ENCODE measurements at places on chromosomes 5 and 9.
A peak's percentile ranks its signal among the peaks of the same experiment; 100 is the strongest.

DNA sequence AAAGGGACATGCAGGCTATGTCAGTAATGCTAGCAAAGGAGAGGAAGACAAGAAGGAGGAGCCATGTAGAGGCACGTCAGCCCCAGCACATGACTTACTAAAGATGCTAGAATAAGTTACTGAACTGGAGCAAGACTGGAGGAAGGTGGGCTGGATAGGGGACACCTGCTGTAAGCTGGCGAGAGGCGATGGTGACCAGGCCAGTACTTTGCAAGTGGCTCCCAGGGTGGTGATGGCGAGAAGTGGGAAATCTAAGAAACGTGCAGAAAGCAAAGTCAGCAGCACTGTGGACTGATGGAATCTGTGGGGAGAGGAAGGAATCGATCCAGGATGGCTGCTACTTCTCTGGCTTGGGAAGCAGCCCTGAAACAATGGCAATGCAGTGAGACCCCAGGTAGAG, 617.1 kb upstream of the ADAMTS16 start:
- no peak for DNase-seq

GRCh38 chr5:79346420-79346824, 110.5 kb downstream of the JMY start:
- DNase-seq = no peak

DNA sequence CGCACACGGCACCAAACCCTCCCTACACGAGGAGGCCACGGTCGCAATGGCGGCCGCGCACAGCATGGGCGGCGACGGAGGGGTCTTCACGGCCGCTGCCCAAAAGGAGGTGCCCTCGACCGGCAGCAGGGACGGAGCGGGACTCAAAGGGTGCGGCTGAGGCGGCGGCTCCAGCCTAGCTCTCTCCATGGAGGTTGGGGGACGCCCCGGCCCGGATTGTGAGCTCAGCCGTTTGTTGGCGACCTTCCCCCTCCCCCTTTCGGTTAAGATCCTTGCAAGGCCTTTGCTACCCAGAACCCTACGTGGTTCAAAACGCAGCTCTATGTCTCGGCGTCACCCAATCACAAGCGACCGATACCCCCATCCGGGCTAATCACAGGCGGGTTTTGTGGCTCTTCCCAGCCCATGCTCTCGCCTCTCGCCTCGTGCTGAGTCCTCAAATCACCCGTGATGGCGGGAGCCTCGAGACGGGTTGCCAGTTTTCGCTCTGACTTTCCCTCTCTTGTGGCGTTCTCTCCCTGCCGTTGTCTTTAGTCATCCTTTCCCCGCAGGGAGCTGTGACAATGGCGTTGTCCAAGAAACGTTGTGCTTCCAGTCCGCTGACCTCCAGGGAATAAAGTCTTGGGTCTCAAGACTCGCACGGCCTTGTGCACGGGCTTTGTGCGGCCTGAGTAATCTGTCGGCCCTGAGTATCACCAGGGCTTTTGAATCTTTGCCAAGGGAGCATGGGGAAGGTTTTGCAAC, 19.5 kb downstream of the C5orf52 start:
- no peak for DNase-seq

- no peak for DNase-seq
Measured at GRCh38 chr5:38228914-38229313, 29.4 kb upstream of the EGFLAM start.

DNA sequence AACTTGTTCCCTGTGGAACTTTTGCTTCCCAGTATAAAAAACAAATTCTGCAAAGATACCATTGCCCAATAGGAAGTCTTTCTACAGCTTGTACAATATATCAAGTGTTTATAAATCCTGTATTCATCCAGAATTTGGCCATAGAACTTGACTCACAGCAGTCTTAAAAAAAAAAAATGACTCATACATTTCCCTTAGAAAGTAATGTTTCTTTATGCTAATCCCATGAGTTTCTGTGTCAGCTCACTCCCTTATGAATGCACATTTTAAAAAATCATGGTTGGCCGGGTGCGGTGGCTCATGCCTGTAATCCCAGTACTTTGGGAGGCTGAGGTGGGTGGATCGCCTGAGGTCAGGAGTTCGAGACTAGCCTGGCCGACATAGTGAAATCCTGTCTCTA, 89.3 kb upstream of the DMRT1 start:
- no peak for DNase-seq

DNA sequence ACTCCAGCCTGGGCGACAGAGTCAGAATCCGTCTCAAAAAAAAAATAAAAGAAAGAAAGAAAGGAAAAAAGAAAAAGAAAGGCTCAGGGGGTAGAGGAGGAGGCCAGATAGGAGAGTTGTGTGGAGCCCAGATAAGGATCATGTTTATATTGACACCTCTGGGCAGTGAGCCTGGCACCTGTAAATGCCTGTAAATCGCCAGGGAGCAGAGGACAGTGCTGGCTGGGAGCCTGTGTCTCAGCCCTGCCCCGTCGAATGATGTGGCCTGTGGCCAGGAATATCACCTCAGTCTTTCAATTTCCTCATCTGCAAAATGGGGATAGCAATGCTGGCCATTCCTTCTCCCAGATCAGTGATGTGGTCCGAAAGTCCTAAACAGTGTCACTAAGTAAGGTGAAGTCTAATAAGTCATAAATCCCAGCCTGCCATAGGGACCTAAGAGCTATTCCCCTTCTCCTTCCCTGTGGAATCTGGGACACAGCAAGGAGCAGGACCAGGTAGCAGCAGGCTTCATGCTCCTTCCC, 10.3 kb upstream of the ABO start:
- no peak for DNase-seq

GRCh38 chr9:108953983-108954574, 19.9 kb downstream of the ABITRAM start:
- peak; percentile 76 for DNase-seq

- no peak for DNase-seq
Measured at GRCh38 chr5:167478188-167478587, 813.3 kb upstream of the WWC1 start.

- DNase-seq = no peak
Measured at GRCh38 chr9:34647651-34648050, 1.2 kb downstream of the GALT start.

DNA sequence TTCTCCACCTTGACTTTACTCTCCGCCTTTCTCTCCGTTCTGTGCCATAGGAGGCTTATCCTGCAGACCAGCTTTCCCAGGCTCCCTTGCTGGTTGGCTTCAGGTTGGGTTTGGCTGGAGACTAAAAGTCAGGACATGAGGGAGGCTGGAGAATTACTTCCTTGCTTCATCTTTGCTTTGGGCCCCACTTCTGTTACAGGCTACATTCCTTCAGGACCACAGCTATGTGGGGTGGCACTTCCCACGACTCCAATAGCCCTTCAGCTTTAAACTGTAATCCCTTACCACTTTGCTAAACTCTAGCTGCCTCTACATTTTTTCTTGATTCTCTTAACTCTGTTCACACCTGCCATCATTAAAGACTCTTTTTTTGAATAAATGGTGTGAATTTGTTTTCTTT, 186.7 kb upstream of the NR4A3 start:
- DNase-seq = no peak

DNA sequence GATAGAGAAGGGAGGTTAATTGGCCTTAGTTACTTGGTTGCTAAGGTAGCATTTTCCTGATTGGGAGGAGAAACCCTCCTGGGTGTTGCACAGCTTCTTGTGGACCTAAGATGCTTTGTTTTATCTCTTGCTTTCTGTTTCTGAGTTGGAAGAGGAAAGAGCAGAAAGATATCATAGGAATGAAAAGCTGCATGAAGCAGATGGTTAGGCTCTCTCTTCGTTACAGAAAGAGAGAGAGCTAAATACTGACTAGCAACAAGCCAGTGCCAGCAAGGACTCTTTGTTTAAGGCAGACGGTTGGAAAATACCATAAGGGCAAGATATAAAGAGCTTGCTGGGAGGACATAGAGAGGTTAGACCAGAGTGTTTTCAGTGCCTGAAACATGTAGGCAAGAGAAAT, 103.1 kb downstream of the ATG10 start:
- peak; percentile 22 for DNase-seq

DNA sequence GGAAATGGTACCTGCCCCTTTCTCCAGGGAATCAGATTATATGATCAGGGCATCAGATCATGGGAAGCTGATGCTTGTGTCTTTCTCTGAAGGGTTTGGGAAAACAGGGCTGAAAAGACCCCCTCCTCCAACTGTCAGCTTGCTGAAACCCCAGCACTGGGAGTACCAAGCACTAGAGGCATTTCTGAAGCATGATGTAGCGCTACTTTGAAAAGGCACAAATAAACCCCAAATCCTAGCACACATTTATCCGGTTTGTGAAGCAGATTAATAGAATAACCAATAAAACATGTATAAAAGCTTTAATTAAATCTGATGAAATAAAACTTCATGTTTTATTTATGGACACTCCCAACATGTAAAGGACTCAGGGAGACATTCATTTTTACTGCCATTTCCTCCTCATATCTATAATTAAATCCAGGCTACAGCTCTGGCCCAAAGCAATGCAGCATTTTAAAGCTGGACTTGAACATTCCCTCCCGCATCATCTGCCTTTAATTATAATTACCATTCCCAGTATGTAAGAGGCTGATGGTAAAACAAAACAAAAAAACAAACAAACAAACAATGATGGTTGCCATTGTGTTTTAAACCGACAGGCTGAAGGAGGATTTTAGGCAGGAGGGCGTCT, 298.2 kb upstream of the RFX3 start:
- no peak for DNase-seq

DNA sequence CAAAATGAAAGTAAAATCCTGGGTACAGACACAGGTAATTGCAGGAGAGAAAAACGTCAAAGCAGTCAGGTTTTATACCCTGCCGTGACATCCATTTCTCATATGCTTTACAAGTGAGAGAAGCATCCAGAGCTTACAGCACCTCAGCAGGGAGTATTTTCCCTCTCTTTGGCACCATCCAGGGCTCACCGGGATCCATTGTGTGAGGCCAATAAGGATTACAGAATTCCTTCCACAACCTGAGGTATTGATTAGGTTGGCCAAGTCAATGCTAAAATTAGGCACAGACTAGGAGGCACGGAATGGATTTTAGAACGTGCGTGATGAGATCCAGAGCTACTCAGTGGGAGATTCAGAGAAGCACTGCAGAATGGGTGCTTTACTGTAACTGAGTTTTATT, 296.6 kb downstream of the FBXL7 start:
- no peak for DNase-seq

GRCh38 chr9:134544388-134545214, 97.0 kb upstream of the COL5A1 start:
- no peak for DNase-seq

- no peak for DNase-seq
Measured at GRCh38 chr5:73311291-73312110, 137.1 kb downstream of the FOXD1 start.

DNA sequence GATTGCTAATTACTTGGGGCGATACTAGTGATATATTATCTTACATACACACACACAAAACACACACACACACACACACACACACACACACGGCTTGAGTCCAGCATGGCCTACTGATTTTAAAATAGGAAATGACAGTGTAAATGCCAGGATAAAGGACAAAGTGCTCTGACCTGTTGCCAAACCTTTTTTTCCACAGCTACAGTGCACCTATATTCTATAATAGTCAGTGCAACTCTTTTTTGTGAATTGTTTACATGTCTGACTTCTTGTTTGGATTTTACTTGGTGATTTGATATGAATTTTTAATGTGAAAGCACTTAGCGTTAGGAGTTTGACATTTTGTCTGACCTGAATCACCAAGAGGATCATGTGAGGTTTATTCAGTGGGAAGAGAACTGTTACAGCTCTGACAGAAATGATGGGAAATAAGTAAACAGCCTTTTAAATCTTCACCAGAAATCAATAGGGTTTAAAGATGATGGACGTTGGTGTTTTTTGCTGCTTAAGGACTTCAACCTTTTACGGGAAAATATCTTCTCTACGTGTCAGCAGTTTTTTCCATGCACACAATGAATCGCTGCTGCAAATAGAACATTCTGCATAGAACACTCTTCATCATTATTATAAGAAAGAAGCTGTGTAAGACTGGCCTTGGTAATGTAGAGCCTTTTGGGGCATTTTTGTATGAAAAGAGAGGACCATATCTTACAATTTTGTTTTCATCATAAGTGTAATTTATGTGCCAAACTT, 218.5 kb downstream of the RANBP17 start:
- no peak for DNase-seq

- no peak for DNase-seq
Measured at GRCh38 chr5:174427304-174427703, 297.1 kb upstream of the MSX2 start.

GRCh38 chr9:135308821-135309762, 170.5 kb upstream of the PPP1R26 start:
- no peak for DNase-seq

- DNase-seq = no peak
Measured at GRCh38 chr9:130445268-130445983, 665 bp downstream of the ASS1 start.

GRCh38 chr9:126550891-126551351, 62.8 kb upstream of the LMX1B start:
- no peak for DNase-seq

DNA sequence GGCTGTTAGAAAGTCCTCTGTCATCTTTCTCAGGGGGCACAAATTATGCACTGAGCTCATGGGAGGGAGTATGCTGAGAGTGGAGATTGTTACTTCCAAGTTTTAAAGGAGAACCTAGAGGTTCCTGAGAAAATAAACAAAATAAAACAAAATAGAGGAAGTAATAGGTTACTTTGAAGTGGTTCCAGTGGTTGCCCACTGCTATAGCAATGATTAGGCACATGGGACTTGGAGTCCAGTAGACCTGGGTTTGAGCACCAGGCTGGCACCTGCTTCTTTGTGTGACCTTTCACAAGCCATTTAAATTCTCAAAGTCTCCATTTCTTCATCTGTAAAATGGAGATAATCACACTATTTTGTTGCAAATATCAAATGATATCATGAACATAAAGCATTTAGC, 13.8 kb upstream of the CDC23 start:
- DNase-seq = no peak

GRCh38 chr5:143454936-143455516, 51.5 kb upstream of the NR3C1 start:
- DNase-seq = no peak

GRCh38 chr9:85118990-85119755, 449.6 kb downstream of the NTRK2 start:
- DNase-seq = no peak

- DNase-seq = no peak
Measured at GRCh38 chr5:136729901-136730355, 364.6 kb upstream of the TRPC7 start.

DNA sequence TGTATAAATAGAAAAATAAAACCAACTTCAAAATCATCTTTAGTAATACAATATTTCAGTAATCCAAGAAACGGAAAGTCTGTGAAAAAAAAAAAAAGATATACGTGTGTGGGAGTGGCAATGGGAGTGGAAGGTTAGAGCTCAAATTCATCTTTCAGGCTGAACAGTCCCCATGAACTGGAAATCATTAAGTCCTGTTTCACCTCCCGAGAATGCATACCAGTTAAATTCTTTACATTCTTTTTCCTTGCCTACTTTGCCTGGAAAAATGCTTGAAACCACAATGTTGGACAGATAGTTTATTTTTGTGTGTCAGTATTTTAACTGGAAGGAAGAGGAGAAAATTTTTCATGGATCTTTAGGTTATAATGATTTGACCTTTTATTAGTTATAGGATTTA, 166.8 kb downstream of the MUSK start:
- DNase-seq = no peak

GRCh38 chr9:33244137-33244784, 4.3 kb downstream of the SPINK4 start:
- DNase-seq = no peak
